Gastrocnemius medialis (tissue), 4 donors: ENCODE measurements at places on chromosomes 7 and 10. TPM values are rescaled to one million over a fixed set of nuclear protein-coding genes. Genes with fewer than 3 reads are reported as not detected.

- H3K36me3 ChIP-seq, result no peaks in the 10 kb centered on the region
- no peak overlapping the region for H3K4me3 ChIP-seq
- peaks cover 20% of the 10 kb centered on the region for H3K4me1 ChIP-seq
Measured at GRCh38 chr7:94005753-94006152, 1.6 kb upstream of the BET1 start.

GRCh38 chr7:7183838-7184463, 1.6 kb downstream of the C1GALT1 start:
- no peak for DNase-seq
- peak overlapping the region; percentile 87 for H3K4me3 ChIP-seq
- H3K27ac ChIP-seq, result peak overlapping the region; percentile 99

DNA sequence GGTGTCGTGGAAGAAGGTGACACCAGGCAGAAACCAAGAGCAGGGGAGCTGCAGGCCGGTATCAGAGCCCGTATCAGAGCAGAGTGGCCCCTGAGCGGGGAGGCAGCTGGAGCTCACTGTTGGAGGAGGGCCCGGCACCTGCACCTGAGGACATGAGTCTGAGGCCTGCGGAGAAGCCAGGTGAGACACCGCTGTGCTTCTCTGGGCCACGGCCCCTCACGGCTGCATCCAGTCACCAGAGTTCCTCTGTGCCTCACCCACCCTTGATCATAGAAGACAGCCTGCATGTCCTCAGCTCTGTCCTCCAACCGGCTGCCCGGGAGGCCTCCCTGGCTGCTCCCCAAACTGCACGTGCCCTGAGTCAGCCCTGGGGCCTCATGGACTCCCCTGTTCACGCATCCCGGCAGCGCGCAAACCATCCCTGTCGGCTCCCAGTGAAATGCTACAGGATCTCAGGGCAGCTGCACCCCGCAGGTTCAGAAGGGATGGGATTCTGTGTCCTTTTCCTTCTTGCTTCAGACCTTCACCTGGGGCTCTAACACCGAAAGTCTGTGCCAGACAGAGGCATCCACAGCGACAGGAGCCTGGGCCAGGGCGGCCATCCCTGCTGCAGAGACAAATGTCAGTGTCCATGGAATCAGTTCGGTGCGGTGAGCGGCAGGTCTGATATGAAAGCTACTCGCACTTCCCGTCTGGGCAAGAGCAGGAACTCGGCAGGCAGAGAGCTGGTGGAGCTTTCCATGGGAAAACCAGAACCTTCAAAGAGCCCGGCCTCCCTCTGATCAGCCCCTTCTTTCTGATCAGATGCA, 111.9 kb upstream of the FAM20C start:
- no peak for DNase-seq
- no peaks in the 10 kb centered on the region for H3K4me1 ChIP-seq
- H3K27me3 ChIP-seq, result no peaks in the 10 kb centered on the region
- no peak overlapping the region for H3K27ac ChIP-seq

- H3K4me3 ChIP-seq, result no peak overlapping the region
- no peak for DNase-seq
- no peaks in the 10 kb centered on the region for H3K4me1 ChIP-seq
Measured at GRCh38 chr7:110880971-110881370, 210.0 kb upstream of the LRRN3 start.

DNA sequence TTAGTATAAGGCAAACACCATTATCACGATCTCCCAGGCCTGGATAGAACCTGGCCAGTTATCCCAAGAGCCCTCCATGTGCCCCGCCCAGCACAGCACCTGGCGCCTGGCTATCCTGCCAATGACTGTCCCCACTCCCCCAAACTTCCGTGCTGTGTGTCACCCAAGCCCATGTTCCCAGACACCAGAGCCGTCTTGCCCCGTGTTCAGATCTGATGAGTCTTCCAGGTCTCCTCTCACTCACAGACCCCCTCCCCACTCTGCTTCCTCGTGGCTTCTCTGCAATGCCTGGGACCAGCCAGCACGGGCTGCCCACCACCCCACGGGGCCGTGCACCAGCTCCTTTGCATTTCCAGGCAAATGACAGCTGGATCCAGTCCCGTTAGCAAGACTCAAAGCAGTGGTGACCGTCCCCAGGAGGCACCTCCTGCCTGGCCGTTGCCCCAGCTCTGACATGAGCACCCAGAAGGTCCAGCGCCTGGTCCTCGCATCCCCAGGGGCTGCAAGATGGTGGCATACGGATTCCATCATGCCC, 43.8 kb upstream of the INPP5A start:
- H3K36me3 ChIP-seq, result no peaks in the 10 kb centered on the region
- no peak overlapping the region for H3K4me3 ChIP-seq
- H3K27me3 ChIP-seq, result no peaks in the 10 kb centered on the region
- peak; percentile 11 for DNase-seq
- H3K4me1 ChIP-seq, result peaks cover 40% of the 10 kb centered on the region
- no peak overlapping the region for H3K27ac ChIP-seq

DNA sequence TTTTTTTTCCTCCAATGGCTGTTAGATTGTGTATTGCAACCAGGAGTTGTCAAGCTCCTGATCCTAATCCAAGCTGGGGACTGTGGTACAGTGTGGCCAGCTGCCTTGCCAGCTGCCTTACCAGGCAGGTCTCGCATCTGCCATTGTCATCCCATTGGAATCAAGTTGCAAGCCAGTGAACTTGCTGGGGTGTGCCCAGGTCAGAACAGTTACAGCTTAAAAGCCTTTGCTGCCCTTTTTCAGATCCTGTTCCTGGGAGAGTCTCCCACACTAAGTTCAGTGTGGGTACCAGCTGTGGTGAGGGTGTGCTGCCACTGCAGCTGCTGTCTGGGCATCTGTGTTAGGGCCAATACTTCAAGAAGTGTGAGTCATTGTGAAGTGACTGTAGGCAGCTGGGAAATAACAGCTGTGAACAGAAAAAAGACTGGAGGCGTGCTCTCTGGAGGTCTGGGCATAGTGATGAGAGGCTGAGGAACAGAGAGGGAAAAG, 72.8 kb downstream of the CCNY start:
- H3K27me3 ChIP-seq, result no peaks in the 10 kb centered on the region
- H3K4me1 ChIP-seq, result peaks cover 62% of the 10 kb centered on the region
- peak overlapping the region; percentile 69 for H3K27ac ChIP-seq
- DNase-seq, result peak; percentile 80
- H3K36me3 ChIP-seq, result no peaks in the 10 kb centered on the region

DNA sequence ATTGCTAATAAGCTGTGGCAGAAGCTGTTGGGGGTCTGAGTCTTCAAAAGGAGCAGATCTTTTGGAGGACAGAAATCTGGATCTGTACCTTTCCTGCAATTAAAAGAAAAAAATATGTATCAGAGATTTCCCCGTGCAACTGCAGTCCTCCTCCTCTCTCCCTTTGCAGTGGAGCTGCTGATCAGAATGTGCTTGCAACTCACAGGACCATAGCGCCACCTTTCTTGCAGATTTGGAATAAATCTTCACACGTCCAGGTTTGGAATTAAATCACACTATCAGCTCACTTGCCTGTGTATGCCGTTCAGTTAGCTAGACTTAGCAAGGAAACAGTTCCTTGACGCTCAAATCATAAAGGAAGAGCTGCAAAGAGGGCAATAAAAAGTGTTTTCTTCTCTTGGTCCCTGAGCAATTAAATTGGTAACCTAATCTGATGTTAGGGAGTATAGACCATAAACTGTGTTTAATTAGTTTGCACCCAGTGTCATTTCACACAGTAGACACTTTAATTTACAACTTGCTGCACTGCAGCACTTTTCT, 77.4 kb downstream of the PON1 start:
- no peak overlapping the region for H3K27ac ChIP-seq
- H3K36me3 ChIP-seq, result no peaks in the 10 kb centered on the region
- H3K4me1 ChIP-seq, result no peaks in the 10 kb centered on the region
- H3K4me3 ChIP-seq, result no peak overlapping the region

Gene SEMA3C
- 5.9 TPM for total RNA-seq
